ENCODE measurements at places on chromosomes 1 and 21.

- no peak for DNase-seq
Measured at GRCh38 chr1:151981178-151981525, 12.5 kb downstream of the S100A10 start.

GRCh38 chr1:41536361-41536802 is 51.9 kb upstream of the EDN2 start:
- DNase-seq: no peak

DNA sequence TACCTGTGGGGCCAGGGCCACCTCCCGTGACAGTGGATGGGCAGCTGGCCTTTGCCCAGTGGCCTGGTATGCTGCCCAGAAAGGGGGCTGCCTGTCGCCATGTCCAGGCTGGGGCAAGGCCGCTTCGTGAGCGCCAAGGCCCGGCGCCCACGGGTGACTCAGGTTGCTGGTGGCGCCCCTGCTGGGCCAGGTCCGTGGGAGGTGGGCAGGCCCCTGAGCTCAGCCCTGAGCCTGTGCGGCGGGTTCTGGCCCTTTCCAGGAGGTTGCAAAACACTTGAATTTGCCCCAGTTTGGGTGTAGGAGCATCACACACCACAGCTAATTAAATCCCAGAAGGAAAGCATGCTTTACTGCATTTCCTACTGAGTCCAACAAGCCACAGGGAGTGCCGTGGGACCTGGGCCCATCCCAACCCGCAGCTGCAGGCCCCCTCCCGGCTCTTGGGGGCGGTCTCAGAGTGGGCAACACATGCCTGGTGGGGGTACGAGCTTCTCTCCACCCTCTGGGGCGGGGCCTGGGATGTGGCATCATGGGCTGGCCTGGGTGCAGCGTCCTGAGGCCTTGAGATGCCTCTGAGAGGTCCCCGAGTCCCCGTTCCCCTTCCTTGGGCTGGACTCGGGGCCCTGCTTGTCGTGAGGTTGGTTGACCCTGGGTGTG is 159.8 kb downstream of the PEX14 start:
- no peak for DNase-seq

- no peak for DNase-seq
Measured at GRCh38 chr1:205493241-205494085, 11.0 kb upstream of the CDK18 start.

GRCh38 chr1:36889478-36890226 is 144.7 kb downstream of the GRIK3 start:
- no peak for DNase-seq
